ENCODE measurements at places on chromosomes 7 and 10.

DNA sequence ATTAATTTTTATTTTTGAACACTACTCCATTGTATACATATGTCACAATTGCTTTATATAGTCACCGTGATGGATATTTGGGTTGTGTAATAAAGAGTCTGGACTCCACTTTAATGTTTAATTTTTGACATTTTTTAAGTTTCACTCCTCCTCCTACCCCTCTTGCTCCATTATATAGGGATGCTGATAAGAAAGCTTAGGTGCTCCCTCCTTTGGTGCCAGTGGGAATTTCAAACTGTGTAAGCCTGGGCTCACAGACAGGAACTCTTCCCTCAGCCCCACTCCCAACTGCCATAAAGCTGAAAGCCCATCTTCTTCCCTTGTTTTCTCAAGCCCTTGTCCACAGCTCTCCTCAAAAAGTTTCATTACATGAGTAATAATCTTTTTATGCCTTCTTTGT lies 47.6 kb downstream of the TWIST1 start:
- DNase-seq = no peak

GRCh38 chr10:128833671-128834070 lies 633.4 kb upstream of the MGMT start:
- DNase-seq = no peak

GRCh38 chr10:127961071-127961470 lies 54.2 kb downstream of the PTPRE start:
- no peak for DNase-seq

DNA sequence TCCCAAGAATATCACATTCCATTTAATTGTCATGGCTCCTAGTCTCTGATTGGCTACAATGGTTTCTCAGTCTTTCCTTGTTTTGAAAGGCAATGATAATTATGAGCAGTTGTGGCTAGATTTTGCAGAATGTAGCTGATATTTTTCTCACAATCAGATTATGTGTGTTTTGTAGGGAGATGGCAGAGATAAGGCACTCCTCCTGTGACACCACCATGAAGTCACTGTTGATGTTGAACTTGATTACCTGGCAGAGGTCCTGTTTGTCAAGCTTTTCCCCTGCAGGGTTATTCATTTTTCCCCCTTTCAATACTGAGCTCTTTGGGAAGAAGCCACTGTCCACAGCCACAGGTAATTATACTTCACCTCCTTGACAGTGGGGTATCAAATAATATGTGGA lies 602.9 kb upstream of the PFKP start:
- DNase-seq = no peak

DNA sequence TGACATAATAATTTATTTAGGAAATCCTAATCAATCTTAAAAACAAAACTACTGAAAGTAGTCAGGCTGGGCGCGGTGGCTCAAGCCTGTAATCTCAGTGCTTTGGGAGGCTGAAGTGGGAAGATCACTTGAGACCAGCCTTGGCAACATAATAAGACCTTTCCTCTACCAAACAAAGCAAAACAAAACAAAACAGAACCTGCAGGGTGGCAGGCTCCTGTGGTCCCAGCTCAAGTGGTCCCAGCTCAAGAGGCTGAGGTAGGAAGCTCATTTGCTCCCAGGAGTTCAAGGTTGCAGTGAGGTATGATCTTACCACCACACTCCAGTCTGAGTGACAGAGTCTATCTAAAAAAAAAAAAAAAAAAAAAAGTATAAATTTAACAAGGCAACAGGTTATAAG lies 748.0 kb downstream of the CNTNAP2 start:
- DNase-seq = no peak

DNA sequence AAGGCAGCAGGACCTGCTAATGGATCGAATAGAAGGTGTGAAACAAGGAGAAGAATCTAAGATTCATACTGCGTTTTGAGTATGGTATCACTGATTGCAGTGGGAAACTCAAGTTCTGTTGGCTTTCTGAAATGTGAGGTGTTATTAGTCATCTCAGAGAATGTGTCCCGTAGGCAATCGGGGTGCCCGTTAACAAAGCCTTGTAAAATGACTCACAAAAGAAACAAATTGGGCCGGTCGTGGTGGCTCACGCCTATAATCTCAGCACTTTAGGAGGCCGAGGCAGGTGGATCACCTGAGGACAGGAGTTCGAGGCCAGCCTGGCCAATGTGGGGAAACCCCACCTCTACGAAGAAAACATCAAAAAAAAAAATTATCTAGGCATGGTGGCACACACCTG lies 118.2 kb upstream of the C7orf33 start:
- no peak for DNase-seq

DNA sequence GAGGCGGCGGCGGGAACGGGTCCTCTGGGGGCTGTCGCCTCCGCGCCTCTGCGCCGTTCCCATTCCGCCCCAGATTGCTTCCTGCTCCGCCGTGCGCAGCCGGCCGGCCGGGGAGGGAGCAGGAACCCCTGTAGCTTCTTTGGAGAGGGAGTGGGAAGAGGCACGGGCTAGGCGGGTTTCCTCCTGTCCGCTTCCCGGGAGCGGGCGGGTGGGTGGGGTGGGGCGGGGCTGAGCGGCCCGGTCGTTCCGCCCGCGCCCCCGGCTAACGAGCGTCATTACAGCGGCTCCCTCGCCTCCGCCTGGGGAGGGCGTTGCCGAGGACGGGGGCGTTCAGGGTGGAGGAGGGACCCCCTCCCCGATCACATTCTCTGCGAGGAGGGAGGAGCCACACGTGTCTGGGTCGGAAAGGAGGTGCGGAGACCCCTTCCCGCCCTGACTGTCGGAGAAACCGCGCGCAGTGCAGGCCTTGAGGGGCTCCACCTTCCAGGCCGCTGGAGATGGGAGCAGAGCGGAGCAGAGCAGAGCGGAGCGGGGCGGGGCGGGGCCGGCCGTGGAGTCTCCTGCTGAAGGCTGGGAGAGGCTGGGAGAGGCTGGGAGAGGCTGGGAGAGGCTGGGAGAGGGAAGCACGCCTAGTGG lies 39.7 kb downstream of the AGAP3 start:
- DNase-seq = no peak

DNA sequence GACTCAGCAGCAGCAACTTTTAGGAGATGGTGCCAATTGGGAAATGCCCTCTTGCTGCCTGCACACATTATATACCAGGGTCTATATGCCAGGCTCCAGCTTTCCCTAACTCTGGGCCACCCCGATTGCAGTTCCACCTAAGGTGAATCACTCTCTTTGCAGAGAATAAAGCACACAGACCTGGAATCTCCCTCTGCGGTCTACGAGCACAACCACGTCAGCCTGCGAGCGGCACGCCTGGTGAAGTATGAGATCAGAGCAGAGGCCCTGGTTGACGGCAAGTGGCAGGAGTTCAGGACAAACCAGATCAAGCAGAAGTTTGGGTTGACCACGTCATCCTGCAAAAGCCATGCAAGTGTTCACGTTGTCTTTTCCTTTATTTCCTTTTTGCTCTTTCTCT lies 38.2 kb upstream of the PLEKHA1 start:
- no peak for DNase-seq

- no peak for DNase-seq
Observed at GRCh38 chr7:141272417-141272816, 198.6 kb downstream of the TMEM178B start.

- DNase-seq = no peak
Observed at GRCh38 chr10:77479586-77479985, 158.0 kb downstream of the KCNMA1 start.

DNA sequence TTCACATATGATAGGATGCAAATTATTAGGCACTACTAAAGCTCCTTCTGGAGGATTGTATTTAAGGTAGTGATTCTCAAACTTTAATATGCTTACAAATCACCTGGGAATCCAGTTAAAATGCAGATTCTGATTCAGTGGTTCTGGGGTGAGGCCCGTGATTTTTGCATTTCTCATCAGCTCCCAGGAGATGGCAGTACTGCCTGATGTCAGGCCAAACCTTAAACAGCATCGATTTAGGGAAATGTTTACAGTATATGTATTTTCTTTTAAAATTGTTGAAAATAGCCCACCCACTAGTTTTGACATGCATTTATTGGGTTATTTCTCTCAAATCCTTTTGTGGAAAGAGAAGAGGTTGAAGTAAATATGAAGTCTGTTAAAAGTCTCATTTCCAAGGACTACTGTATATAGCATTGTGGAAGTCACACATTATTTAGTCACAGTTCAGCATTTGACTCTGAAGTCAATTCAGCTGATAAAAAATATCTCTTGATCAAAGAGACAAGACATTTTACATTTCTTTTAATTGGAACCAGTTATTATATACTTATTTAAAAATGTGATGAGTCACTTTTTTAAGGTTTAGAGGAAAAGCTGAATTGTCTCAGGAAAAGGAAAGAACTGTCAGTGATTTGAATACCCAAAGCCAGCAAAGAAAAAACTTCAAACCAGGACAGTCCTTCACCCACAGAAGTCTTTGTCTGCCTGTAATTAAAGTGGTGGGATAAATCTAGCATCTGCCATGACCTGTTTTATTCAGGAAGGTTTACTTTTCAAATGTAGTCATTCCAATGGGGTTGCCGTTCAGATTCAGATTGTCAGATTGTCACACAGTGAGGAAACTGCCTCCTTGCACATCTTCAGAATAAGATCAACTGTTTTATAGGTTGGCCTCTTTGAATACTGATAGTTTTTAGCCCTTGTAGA lies 21.1 kb upstream of the HBP1 start:
- DNase-seq = no peak

DNA sequence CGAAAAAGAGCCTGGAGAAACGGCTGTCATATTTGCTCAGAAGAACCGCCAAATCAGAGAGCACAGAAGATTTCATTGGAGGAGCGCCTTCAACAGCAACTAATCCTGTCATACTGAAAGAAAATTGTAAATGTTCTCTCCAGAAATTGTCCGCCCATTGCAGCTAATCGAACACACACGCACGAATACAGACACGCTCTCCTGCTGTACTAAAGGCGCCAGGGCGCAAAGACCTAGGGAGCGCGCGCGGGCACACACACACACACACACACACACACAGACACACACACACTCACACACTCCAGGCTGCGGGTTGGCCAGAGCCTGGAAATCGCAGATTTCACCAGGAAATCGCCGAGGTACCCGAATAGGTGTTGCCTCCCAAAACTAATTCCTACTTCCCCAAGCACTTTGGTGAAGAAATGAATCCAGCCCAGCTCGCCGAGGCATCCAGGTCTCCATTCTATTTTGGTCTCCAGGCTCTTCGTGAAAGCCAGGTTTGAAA lies at the start of gene CHRM2:
CHRM2 (plus strand) TSS at position 157 of the 505 bp plus-strand sequence. CDS start 146,214 bp downstream, outside the sequence.
- no peak for DNase-seq

GRCh38 chr10:127804696-127805095 lies 67.7 kb downstream of the FOXI2 start:
- no peak for DNase-seq

- DNase-seq = no peak
Observed at GRCh38 chr7:142560166-142560565, 189.1 kb upstream of the PRSS1 start.

GRCh38 chr10:33334153-33334804 lies at the start of gene NRP1:
Gene NRP1 (minus strand): TSS chr10:33334667. CDS start chr10:33334382, 285 bp downstream.
- DNase-seq = no peak

- no peak for DNase-seq
Observed at GRCh38 chr7:151550656-151551286, 31.1 kb upstream of the RHEB start.

- no peak for DNase-seq
Observed at GRCh38 chr7:52791176-52791700, 244.2 kb upstream of the POM121L12 start.

- DNase-seq = no peak
Observed at GRCh38 chr10:44724415-44725174, 186.5 kb upstream of the TMEM72 start.

DNA sequence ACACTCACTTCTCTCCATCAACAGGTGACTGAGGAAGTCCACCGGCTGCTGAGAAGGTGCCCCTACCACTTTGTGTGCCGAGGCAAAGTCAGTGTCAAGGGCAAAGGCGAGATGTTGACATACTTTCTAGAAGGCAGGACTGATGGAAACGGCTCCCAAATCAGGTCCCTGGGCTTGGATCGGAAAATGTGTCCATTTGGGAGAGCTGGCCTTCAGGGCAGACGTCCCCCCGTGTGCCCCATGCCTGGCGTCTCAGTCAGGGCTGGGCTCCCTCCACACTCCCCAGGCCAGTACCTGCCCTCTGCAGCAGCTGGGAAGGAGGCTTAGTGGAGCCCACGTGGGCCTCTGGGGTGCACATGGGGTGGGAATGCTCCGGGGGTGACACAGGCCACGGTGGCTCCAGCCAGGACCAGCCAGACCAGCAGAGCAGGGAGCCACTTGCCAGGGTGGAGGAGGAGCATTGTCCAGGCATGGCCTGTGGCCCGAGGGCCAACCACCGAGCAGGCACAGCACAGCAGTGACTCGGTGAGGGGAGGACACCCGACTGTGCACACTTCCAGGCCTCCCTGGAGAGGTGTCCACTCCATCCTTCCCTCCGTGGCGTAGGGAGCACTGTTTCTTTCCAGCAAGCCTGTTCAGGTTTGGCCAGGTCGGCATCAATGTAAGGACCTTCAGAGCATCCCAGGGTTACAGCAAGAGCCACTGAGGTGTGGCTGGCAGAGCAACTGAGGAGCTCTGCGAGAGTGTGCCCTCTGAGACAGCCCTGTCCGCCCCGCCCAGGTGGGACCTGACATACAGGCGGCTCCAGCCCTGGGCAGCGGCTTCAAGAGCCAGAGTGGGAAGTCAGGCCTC lies 139.7 kb downstream of the ADCY1 start:
- DNase-seq = no peak

DNA sequence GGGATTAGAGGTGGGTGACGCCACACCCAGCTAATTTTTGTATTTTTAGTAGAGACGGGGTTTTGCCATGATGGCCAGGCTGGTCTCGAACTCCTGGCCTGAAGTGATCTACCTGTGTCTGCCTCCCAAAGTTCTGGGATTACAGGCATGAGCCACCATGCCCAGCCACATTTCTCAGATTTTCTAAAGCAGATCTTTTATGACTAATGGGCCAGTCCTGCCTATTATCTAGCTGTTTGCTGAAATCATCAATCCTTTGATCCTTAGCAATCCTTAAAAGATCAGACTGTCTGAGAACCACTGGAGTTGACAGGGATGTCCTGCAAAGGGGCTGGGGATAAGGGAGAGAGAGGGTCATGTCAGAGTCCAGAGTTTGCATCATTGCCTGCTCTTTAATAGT lies 21.2 kb upstream of the ABCA13 start:
- DNase-seq = no peak

DNA sequence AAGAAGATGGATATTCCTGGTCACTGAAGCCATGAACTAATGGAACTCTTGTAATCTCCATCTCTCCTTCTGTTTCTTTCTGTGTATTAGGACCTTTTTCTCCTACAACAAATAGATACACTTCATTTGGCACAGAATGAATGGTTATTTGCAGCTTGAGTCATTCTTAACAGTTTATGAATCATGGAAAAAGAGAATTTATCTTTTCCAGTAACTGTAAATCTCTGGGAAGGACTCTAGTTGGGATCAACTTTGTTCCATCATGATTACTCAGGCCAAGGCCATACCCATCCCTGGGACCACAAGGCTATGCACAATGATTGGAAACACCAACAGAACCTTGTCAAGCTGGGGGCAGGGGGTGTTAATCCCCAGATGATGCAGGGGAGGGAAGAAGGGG lies 36.1 kb upstream of the MDFIC start:
- DNase-seq = no peak
